NCI-H446 treated with DMSO at 0.1 percent for 48 hours (cell line): ENCODE measurements at places on chromosomes 1 and 21.
A peak's percentile ranks its signal among the peaks of the same experiment; 100 is the strongest.

GRCh38 chr1:56202796-56203492, 376.4 kb downstream of the PLPP3 start:
- DNase-seq = no peak

- DNase-seq = no peak
These were observed 33.5 kb upstream of the ITPKB start for GRCh38 chr1:226772446-226773139.

GRCh38 chr1:164858096-164858632, 299.2 kb downstream of the PBX1 start:
- DNase-seq = no peak

- no peak for DNase-seq
These were observed 8.3 kb downstream of the TRNP1 start for GRCh38 chr1:27001570-27002360.

DNA sequence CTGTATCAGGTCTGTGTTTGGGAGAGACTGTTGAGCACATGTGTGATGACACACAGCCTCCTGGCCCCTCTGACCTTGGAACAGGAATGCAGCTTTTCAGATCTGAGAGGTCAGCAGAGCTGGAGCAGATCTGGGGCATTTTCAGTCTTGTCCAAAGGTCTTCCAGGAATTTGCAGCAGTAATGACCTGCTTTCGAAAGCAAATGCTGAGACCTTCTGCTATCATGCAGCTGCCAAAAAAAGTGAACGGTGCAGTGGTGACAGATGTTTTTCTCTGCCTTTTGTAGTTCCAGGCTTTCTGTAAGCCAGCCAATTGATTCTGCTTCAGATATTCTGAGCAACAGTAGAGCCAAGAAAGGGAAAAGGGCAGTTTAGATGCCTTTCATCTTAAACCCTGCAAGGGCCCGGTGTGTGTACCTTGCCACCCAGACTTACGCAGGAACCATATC, 137.8 kb upstream of the COA6 start:
- DNase-seq = peak; percentile 24

DNA sequence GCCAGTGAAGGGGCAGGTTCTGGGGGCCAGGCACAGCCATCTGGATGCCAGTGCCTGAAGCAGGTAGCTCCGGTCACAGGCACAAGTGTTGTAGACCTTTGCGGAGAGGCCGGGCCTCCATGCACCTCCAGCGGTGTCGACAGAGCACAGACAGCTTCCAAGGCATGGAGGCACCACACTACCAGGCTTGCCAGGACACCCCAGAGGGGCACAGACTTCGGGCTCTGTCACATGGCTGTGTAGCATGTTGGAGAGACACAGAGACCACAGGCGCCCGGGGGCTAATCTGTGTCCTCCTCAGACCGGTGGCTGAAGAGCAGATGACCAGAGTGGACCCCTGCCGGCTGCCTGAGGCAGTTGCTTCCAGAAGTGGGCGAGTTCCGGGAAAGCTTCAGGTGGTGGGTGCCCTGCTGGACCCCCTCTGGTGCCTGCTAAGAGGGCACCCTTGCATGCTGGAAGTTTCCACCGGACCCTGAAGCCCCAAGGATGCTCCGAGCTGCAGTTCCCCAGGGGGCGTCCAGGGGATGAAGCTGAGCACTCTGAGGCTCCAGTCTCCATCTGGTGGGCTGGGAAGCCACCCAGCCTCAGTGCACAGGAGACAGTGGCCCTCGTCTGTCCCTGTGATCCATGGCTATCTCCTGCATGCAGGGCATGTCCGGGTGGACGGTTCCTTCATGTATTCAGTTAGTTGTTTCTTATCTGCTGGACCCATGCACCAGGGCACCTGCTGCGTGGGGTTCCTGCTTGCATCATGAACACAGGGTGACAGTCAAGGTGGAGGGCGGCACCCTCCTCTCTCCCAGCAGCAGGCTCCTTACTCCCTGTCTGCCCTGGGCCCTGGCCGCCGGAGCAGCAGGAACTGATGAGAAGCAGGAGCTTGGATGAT, 82.4 kb downstream of the OBSCN start:
- DNase-seq = no peak
